Hepatic stellate cell (primary cell): ENCODE measurements at places on chromosomes 12 and 14.

DNA sequence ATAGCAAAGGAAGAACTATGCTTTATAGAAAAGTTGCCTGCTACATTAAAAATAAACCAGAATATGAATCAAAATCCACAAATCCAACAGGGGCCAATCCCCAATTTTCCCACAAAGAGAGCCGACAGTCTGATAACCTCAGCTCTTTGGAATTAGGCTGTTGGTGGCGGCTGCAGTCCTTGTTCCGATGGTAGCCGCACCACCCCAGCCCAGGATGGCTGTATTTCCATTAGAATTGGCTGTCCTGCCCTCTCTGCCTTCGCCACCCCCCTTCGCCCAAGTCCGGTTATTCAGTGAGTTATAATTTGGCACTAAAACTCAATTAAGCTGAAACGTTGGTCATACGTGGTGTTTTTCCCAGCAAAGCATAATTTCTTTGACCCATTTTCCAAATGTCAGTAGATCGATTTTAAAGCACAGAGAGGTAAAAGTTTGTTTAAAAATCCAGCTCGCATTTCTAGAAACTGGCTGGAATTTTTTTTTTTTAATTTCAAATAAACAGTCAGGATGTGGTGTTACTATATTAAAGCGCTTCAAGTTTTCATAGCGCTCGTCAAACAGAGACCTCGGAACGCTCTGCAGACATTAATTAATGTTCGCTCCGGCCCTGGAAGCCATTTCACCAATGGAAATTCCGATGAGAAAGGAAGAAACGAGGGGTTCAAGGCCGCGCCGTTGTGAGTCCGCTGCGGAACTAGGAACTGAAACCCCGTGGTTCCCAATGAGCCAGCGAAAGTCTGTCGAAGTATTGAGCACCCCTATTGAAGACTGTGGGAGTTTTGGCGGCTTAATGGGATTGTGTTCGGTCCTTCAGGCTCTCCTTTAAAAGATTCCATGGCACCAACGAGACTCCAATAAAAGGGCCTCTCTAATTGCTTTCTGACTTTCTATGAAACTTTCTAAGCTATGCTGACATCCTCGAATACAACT is 104.8 kb upstream of the DIO3 start:
- no peak for DNase-seq

DNA sequence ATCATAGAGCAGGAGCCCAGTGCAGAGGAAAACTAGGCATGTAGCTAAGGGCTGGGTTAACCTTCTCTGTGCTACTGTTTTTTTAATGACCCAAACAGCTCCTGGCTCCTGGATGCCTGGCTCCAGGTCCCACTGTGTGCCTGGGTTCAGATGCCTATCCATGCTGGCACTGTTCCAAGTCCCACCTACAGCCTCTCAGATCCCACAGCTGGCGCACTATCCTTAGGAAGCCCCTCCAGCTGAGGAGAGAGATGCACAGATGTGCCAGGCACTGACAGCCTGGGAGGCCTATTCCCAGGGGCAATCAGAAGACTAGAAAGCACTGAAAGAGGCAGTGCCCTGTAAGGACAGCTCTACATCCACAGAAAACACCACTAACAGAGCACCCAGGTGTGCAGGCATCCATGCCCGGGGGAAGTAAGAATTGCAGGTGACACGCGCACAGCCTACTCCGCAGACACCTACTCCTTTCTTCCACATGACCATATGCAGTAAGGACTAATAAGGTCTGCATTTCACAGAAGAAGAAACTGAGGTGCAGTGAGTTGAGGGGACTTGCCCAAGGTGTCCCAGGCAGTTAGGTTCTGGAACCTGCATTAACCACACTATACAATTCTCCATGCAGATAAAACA is 51.2 kb downstream of the PITPNM2 start:
- no peak for DNase-seq

- DNase-seq, result no peak
These were observed 58.3 kb downstream of the CALM1 start for GRCh38 chr14:90455100-90455571.

- peak; percentile 14 for DNase-seq
These were observed 552.3 kb downstream of the SLC16A7 start for GRCh38 chr12:60148109-60148508.

DNA sequence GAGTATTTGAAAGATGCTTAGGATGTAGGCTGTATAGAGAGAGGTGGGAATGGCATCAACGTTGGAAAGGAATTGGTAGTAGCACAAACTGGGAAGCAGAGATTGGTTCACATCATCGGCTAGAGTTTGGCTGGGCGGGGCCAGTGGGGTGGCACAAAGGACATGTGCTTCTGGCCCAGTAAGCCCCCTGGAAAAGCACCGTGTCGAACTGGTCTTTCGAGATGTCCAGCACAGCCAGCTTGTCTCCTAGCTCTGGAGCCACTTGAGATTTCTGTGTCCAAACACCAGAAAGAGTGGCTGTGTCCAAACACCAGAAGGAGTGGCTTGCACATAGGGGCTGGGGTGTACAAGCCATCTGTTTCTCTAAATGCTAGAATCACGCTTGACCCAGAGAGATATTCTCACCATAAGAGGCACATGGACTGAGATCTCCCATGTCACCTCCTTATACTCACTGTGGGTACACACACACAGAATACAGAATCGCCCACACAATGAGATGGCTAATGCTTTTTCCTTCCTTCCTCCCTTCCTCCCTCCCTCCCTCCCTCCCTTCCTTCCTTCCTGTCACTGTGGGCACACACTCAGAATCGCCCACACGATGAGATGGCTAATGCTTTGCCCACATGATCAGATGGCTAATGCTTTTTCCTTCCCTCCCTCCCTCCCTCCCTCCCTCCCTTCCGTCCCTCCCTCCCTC is 41.8 kb upstream of the KCNK13 start:
- no peak for DNase-seq

GRCh38 chr12:46361667-46362034 is 10.9 kb downstream of the SLC38A2 start:
- DNase-seq, result no peak

DNA sequence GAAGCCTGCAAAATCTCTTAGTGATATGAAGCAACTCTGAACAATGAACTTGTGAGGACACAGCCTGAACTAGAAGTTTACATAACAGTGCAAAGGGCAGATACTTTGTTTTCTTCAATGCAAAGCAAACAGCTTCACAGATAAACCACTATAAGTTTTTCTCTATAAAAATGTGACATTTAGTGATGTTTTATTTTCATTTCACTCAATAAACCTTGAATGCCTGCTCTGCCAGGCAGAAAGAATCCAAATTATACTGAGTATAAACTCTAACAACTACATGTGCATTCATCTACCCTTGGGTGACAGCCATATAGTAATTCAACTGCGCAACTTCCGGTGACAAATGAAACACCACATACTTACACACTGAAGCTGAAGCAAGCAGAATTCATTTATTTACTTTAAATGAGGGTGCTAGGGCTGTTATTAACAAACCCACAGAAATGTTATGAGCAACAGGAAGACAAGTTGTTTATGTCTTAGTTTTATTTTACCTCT is 10.3 kb downstream of the DCP1B start:
- DNase-seq, result no peak

DNA sequence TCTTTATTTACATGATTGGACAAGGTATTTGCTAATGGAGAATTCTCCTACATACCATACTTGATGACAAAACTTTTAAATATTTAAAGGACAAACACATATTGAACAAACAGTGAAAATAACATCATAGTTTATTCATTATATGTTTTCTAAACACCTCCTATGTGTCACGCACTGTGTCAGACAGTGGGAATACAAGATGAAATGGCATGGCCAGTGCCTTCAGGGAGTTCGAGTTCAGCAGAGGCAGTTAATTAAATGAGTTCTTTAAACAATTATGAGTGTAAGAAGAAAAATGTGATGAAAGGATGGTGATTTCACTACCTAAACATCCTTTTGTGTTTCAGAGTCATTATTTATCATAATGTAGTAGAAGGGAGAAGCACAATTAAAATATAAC is 159.8 kb downstream of the KCNH5 start:
- no peak for DNase-seq

DNA sequence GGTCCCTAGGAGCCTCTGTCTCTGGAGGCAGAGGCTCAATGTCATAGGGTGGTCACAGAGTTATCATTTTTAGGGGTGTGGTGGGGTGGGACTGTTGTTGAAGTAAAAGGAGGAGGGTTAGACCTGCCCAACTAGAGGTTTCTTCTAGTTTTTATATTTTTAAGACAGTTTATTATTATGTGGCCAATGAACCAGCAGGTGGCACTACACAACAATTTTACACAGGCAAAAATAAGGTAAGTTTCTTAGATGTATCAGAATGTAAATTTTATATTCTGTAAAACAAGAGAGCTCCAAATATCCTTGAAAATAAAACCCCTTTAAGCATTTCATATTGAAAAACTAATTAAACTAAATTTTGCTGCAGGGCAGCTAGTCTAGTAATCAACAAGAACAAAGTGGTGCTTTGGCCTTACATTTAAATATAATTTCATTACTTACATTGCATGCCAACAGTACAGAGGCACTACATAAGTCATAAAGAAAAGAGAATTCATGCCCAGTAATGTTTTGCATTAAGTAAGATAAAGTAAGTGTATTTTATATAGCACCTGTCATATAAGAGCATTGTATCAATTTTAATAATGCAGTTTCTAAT is 22.2 kb upstream of the OVCH1 start:
- peak; percentile 4 for DNase-seq

GRCh38 chr12:90124289-90124688 is 415.7 kb upstream of the ATP2B1 start:
- no peak for DNase-seq

- DNase-seq, result no peak
These were observed 77.3 kb upstream of the CNTN1 start for GRCh38 chr12:40614923-40615322.

DNA sequence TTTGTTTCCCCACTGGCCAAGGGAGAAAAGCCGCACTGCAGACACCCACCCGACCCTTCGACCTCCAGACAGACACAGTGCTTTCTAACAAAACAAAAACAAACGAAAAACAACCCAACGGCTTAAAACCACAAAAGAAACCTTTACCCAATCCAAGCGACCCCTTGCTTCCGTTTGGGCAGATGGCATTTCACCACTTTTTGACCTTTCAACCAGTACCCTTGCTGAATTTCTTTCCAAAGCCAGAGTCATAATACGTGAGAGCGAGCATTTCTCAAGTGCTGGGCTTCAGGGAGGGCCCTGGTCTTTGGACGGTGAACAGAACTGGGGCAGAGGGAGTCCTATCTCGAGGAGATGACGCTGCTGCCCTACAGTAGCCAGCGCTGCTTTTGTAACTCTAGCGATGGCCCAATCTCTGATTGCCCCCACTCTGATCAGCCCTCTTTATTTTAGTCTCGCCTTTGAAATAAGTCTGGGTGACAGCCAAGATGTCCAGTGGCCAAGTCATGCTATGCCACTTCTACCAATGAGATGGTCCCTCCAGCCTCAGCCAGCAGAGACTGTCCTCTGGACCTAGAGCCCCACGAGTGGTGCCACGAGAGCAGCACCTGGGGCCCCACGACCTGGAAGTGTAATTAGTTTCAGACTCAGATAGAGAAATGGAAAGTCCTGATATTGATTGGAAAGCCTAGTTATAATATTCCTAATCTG is 21.9 kb upstream of the ADIPOR2 start:
- DNase-seq, result no peak

DNA sequence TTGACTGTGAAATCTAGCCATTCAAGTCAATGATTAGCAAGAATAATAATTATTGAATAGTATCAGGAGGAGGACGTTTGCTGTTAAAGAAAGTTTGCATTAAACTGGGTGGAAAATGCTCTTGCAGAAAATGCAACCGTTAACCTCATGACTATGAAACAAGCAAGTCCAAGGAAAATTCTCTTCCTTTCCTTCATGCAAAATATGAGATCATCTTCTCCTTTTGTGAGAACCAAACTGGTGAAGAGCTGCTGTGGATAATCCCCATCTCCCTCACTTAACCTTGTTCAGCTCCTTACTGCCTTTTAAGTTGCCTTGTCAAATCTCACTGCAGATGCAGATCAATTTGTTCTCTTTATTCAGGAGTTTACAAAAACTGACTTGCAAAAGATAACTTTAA is 142.5 kb downstream of the BCAT1 start:
- no peak for DNase-seq

GRCh38 chr12:57992001-57992400 is 50.6 kb downstream of the ATP23 start:
- no peak for DNase-seq

- DNase-seq, result no peak
These were observed 23.6 kb upstream of the REP15 start for GRCh38 chr12:27672643-27673042.

- no peak for DNase-seq
These were observed 3.9 kb upstream of the BLOC1S1 start for GRCh38 chr12:55711786-55712553.

GRCh38 chr12:30887226-30887625 is 39.3 kb upstream of the TSPAN11 start:
- DNase-seq, result no peak

GRCh38 chr14:60093080-60093479 is 1.4 kb downstream of the PCNX4 start:
- no peak for DNase-seq

DNA sequence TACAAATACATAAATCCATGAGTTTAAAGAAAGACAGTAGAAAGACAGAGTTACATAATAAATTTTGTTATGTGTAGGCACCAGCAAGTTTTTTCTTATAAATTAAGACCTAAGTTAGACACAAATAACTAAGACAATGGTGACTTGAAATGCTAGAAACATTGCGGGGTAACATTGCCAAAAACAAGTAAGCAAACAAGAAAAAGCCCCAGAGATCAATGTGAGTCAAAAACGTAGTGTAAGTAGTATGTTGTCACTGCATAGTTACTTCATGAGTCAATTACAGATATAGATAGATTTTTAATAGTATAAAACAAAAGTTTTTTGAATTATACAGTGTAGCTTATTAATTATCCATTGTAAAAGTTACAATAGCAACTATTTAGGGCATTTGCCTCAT is 83.4 kb downstream of the CNTN1 start:
- DNase-seq, result no peak

DNA sequence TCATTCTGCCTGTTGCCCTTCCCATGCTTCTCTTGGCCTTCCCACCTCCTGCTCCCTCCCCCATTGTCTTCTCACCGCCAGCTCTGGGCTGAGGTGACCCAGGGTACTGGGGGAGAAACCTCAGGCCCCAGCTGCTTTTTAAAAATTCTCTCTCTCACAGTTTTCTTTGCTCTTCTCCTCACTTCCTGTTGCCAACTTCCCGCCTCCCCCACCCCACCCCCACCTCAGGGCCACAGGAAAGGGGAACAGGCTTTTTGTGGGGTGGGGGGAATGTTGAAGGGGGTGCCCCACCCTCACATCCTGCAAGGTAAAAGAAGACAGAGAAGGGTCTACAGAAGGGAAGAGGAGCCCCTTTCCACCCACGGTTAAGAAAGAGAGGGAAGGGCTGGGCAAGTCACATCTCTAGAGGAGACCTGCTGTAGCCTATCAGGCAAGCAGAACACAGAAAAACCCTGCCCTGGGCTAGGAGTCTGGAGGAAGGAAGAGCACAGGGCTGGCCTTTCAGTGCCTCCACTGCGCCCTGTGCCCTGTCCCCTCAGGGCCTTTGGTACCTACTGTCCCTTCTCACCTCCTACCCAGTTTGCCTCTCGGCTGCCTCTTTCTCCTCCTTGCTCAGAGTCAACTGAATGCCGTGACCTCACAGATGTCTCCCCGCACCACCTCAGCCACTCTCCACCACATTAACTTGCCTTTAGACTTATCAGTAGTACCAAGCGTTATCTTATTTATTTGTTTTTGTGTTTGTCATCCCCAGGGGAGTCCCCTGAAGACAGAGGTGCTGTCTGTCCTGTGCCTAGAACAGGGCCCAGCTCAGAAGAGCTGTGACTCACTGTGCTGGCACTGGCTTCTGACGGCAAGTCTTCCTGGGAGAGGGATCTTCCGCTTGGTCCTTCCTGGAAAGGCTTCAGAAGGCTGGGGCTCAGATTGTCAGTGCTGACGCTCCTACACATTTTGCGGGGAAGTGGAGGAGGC is 1.7 kb downstream of the ARHGAP9 start:
- no peak for DNase-seq
